Forelimb muscle (tissue), 1 donor: ENCODE measurements at places on chromosomes 3 and 15.

- no peak for DNase-seq
Observed at GRCh38 chr3:161489395-161489794, 7.2 kb upstream of the OTOL1 start.

DNA sequence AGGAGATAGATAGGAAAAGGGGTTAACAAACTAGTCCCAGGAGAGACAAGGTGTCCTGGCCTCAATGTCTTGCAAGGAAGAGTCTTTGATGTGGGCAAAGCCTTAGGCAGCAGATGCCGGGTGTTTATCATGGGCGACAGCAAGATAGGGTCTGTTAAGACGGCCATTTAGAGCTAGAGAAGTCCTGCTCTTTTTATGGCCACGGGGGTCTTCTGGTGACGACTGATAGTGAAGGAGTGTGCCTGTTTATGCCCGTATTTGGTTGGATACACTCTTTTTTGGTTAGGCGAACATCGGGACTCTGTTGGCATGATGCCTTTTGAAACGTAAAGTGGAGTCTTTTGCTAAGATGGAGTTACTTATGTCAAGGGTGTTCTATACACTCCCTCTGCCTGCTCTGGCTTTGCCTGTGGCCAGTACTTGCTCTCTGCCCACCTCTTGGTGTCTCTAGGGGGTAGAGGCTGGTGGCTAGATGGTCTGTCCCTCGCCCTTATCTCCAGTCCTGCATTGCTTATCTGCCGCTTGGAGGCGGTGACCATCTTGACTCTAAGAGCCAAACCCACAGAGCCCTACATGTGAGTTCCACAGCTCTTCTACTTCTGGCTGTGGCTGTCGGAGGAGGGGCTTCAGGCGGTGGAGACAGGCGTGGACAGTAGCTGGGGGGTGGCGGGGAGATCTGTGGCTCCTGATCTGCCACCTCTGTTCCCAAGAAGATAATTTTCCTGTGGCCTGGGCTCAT, 55.8 kb upstream of the ZBTB38 start:
- DNase-seq, result no peak

- no peak for DNase-seq
Observed at GRCh38 chr15:90572893-90573292, 43.2 kb downstream of the CRTC3 start.

GRCh38 chr3:144242747-144243146, 271.1 kb downstream of the DIPK2A start:
- DNase-seq, result no peak

GRCh38 chr15:95693917-95694316, 636.6 kb upstream of the NR2F2 start:
- DNase-seq, result no peak

GRCh38 chr3:134279466-134279865, 28.8 kb upstream of the RYK start:
- DNase-seq, result no peak

GRCh38 chr3:120436523-120437050, 14.2 kb downstream of the FSTL1 start:
- DNase-seq, result no peak

- DNase-seq, result no peak
Observed at GRCh38 chr15:91444656-91445055, 344.6 kb downstream of the SV2B start.

DNA sequence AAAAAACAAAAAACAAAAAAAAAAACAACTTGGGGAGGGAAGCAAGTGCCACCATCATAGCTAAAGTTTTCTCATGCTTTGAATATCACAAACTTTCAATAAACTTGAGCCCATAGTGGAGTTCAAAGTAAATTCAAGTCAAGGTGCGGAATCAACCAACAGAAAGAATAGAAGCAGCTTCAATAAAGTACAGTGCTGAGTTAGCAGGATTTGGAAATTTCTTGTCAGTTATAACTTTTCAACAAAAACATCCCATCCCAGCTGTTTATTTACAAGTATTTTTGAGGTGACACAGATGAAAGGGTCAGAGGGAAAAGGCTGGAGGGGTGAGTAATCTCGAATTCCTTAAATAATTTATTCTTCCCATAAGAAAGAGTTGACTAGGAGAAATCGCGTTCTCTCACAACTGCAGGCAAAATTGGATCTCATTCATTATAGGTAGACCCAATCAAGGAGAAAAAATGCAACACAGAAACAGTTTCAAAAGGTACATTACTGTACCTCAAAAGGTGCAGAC, 477.4 kb upstream of the RASGRP1 start:
- DNase-seq, result no peak

DNA sequence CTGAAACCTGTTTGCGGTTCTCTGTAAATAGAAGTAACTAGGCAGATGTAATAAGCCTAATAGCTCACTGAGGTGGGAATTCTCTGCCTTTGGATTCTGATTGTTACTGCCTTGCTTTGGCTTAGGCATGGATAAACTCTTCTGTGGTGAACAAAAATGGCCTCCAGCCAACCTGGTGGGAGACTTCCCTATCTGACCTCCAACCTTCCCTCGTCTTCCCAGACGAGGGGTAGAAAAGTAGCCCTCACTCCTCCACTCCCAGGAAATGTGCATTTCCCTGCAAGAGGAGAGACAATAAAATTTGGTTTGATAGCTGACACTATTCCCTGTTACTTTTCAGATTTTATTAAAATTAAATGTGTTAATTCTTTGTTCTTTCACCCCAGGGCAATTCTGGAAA, 606 bp upstream of the CD96 start:
- no peak for DNase-seq

GRCh38 chr3:38460377-38461270, 6.9 kb downstream of the ACVR2B start:
- no peak for DNase-seq

DNA sequence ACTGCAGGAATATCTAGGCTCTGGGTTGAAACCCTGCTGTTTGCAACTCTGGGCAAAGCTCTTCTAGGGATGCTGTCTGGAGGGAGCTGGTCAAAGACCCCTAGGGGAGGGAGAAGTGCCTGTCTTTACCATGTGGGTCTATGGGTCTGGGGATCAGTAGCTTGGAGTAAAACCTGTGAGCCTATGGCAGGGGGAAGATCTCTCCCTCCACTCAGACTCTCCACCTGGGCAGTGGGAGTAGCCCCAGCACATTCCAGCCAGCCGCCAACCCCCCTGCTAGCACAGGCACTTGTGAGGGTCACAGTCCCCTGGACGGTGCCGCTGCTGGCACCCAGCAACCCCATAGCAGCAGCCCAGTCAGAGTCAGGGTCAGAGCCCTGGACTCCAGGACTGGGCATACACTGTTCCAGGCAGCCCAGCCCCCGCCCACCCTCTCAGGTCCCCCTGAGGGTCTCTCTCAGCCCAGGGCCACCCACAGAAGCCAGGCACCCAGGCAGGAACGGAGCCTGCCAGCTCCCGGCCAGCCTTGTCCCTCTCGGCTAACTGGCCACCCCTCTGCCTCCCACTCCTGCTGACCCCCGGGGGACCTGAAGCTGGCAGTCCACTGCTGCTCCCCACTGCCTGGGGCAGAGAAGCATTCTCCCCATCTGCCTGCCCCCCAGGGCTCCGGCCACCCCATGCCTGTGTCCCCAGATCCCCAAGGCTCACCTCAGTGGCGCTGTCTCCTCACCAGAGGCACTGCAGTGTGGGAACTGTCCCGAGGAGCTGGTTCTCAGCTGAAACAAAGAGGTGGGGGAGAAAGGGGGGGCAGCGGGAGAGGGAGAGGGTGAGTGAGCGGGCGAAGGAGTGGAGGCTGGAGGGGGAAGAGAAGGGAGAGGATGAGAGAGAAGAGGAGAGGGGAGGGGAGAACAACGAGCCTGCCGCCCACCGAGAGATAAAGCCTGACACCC, 10.8 kb downstream of the GLYCTK start:
- DNase-seq, result no peak

DNA sequence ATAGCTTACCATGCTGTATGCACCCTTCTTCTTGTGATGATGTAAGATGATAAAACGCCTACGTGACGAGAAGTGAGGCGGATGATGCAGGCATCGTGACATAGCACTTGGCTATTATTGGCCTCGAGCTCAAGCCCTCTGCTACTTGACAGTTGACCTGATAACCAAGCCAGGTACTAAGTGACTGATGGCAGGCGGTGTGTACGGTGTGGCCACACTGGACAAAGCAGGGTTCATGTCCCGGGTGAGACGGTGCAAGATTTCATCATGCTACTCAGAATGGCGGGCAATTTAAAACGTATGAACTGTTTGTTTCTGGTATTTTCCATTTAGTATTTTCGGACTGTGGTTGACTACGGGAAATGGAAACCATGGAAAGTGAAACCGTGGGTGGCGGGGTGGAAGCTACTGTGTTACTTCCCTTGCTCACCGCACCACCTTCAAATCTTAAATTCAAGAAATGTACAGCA, 57.7 kb downstream of the SLC12A8 start:
- no peak for DNase-seq

- DNase-seq, result no peak
Observed at GRCh38 chr3:187985647-187986046, 168.3 kb upstream of the LPP start.

GRCh38 chr3:127367593-127367992, 79.7 kb upstream of the PRR20G start:
- DNase-seq, result no peak

- no peak for DNase-seq
Observed at GRCh38 chr3:100087198-100087597, 27.1 kb downstream of the FILIP1L start.

DNA sequence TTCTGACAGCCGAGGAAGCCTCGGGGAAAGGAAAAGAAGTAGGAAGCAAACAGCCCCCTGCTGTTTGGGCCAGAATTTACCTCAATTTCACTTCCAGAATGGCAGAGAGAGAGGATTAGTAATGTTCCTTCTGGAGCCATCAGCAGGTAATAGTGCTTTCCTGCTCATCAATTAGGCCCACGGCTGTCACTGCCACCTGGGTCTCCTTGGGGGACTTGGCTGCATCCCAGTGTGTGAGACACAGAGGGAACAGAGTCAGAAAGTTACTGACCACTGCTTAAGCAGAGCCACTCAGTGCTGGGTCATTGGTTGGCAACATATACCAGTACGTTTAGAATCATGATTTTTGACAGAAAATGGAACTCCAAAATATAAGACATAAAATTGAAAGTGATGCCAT, 397.0 kb downstream of the EPHA3 start:
- DNase-seq, result no peak

GRCh38 chr3:167684388-167684993, 30.7 kb upstream of the WDR49 start:
- DNase-seq, result peak; percentile 20

- DNase-seq, result no peak
Observed at GRCh38 chr15:74384881-74385643, 17.6 kb upstream of the CYP11A1 start.

GRCh38 chr3:123431007-123431657, 17.8 kb downstream of the ADCY5 start:
- no peak for DNase-seq

DNA sequence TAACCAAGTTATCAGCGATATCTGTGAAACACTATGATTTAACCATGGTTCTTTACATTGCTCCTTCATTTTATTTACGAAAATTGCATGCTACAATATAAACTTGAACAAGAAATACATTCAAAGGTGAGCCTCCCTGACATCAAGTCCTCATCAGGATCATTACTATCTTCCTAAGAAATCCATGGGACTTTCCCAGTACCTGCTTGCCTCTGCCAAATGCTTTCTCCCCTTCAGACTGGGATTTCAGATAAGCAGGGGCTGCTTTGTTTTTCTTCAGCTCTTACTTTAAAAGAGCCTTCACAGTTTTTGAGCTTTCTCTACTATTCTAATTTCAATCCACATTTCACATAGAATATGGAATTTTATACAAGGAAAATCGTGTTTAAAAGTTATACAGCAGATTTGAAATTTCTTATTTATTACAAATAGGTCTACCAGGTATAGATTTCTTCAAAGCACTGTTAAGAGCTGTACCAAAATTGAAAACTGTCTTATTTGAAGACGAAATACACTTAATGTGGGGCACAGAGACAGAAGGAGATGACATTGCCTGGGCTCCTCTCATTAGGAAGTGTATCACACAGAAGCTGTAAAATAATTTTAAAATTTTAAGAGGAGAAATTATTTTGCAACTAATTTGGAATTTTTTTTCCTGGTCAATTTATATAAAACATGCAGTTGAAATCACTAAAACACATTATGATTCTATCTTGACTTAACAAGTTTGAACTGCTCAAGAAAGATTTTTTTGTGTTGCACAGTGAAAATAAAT, 615.0 kb upstream of the AGTR1 start:
- no peak for DNase-seq
